ENCODE measurements at places on chromosomes 7 and 10.

GRCh38 chr10:30963992-30964930 lies 67.4 kb downstream of the ZNF438 start:
- DNase-seq, result no peak

- peak; percentile 79 for DNase-seq
These were observed 117.4 kb downstream of the CABCOCO1 start for GRCh38 chr10:61779950-61780659.

DNA sequence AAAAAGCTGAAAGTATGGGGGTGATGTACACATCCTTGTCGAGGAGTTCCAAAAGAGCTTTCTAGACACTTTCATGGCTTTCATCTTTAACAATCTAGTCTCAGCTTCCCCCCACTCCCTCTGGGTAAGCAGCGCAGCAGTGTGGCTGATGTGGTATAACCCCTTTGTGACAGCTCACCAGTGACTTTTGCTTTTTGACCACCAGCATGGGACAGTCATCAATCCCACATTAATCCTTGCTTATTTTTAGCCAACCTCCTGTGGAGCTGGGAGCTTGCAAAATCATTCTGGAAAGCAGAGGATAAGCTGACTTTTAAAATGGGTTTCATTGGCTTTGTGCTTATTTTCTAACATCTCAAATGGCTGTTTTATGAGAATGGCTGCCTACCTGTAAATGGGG lies 272.7 kb downstream of the HDAC9 start:
- DNase-seq, result no peak

DNA sequence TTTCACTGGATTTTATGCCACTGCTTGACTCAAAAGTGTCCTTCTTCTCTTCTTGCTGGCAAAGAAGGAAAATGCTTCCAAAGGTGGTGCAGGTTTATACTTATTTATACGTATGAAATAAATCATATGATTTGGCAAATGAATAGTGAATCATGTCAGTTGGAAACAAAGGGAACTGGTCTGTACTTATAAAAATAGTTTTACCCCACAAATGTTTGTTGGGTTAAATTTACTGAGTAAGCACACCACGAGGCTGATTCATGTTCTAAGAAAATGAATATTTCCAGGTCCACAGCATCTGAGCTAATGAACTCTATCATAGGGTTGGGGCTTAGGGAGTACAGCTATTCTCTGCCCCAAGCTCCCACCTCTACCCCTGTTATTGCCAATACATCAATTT lies 232.2 kb downstream of the TRIL start:
- DNase-seq, result no peak

GRCh38 chr10:104333032-104333727 lies 5.1 kb downstream of the ITPRIP start:
- DNase-seq, result peak; percentile 17

GRCh38 chr7:6290319-6290741 lies 17.9 kb upstream of the CYTH3 start:
- DNase-seq, result no peak

DNA sequence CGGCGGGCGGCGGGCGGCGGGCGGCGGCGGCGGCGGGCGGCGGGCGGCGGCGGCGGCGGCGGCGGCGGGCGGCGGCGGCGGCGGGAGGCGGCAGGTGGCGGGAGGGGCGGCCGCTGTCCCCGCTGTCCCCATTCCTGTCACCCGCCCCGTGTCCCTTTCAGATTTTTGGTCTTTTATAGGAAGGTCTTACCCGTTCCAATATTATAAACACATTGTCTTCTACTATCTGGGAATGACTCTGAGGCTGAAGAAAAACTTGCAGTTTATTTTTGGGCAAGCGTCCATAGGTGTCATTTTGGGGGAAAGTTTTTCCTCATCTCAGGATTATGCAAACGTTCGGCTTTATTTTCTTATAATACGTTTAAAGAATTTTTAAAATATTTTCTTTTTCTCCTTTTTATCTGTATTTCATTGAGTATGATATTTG lies 578 bp downstream of the ZNF713 start:
- peak; percentile 23 for DNase-seq

- DNase-seq, result peak; percentile 94
These were observed at the start of gene EPHB4 for GRCh38 chr7:100827330-100828226. Gene EPHB4 (minus strand): TSS chr7:100827523. CDS start chr7:100827030, 493 bp downstream.
